Natural killer cell (primary cell): ENCODE measurements at places on chromosomes 12 and 14.

GRCh38 chr12:5556033-5556614, 124.2 kb downstream of the NTF3 start:
- no peak for DNase-seq

GRCh38 chr12:103560604-103561101, 26.4 kb upstream of the STAB2 start:
- no peak for DNase-seq

DNA sequence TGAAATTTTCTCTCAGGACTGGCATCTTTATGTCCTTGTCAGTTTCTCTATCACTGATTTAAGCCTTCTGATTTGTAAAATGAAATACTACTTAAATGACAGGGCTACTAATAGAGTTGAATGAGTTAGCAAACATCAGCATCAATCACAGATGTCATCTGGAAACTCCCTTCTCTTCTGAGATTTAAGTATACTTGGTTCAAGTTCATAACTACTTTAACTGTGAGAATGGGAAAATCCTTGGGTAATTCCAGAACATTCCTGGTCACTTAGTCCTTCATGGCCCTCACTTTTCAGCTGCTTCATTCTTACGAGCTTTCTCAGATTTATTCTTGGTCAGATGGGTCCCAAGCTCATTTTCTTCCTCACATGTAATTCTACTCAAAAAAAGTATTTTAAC, 1655.3 kb upstream of the FLRT2 start:
- no peak for DNase-seq

DNA sequence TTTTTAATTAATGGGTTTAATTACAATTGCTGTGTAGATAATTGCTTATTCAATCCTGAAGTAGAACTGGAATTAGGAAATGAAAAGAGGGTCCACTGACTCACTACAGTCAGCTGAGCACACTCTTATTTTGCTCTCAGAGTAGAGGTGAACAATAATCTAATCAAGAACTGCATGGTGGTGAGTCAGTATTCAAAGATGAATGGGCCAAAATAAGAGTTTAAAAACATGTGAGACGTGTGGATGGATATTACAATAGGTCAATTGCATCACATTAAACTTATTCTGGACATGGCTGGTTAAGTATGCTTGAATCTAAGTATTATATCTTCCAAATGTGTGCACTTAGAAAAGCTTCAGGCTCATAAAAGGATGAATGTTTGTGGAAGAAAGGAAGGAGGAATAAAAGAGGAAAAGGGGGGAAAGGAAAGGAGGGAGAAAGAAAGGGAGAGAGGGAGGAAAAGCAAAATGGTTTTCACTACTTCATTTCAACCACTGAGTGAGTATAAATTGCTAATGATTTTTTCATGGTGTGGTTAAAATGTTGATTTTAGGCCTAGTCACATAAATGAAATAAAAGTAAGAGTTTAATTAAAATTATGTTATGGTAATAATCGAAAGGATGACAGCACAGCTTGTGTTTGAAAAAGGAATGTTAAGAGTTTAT, 27.0 kb upstream of the EEA1 start:
- DNase-seq = no peak

- DNase-seq = no peak
These were observed 358.6 kb downstream of the DUSP6 start for GRCh38 chr12:88993651-88994050.

DNA sequence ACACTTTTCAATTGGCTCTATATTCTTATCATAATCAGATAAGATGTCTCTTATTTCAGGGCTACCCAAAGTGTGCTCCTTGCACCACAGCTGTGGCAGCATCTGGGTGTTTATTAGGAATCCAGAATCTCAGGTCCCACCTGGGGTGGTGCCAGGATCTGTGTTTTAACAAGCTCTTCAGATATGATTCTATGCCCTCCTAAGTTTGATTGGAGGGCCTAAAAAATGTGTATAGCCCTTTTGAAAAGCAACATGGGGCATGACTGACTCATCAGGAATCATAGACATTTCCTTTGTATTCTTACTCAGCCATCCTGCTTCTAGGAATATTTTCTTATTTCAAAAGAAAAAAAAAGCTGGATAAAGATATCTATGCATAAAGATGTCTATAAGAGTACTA, 103.1 kb downstream of the HELB start:
- DNase-seq = no peak

DNA sequence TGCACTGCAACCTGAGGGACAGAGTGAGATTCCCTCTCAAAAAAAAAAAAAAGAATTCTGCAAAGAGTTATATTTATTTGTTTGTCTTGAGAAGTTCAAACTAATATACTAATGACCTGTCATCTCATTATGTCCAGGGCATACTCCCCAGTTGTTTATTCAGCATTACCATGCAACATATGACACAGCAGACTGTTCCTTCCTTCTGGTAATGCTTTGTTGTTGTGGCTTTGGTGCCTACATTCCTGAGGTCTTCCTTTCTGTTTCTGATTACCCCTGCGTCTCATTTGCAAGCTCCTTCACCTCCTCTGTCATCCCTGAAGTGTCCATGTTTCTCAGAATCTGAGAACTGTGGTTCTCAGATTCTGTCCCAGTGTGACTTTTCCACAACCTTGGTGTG, 55.3 kb downstream of the DERA start:
- DNase-seq = no peak

GRCh38 chr12:2179953-2180736, 127.4 kb downstream of the CACNA1C start:
- no peak for DNase-seq

- no peak for DNase-seq
These were observed 11.1 kb downstream of the KRT85 start for GRCh38 chr12:52356031-52356761.

GRCh38 chr12:15541996-15542631, 219.8 kb downstream of the PTPRO start:
- DNase-seq = no peak

DNA sequence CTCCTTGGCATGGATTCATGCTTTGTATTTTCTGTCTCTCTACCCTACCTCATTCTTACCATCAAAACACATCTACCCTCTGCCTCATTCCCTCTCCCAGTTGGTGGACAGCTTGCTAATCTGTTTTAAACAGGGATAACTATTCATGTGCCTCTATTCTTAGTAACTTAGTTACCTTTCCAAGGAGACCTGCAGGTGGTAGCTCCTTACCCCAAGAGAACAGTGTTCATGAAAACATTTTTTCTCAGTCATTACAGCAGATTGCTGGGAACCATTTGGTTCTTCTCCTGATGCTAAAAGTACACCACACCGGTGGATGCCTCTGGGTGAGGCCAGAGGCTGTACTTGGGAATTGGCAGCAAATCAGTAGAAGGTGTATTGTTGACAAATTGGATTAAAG, 73.0 kb downstream of the CMKLR1 start:
- DNase-seq = no peak

DNA sequence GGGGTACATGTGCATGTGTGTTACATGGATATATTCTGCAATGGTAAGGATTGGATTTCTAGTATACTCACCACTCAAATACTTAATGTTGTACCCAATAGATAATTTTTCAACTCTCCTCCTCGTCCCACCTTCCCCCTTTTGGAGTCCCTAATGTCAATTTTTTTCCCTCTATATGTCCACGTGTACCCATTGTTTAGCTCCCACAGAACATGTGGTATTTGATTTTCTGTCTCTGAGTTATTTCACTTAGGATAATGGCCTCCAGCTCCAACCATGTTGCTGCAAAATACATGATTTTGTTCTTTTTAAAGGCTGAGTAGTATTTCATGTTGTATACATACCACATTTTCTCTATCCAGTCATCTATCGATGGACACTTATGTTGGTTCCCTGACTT, 97.2 kb upstream of the TMTC1 start:
- DNase-seq = no peak

GRCh38 chr12:130817804-130818203, 21.2 kb downstream of the STX2 start:
- DNase-seq = peak; percentile 10

- DNase-seq = no peak
These were observed 19.8 kb upstream of the AMN start for GRCh38 chr14:102902523-102903247.

GRCh38 chr14:33611405-33612196, 339.3 kb downstream of the EGLN3 start:
- DNase-seq = no peak

DNA sequence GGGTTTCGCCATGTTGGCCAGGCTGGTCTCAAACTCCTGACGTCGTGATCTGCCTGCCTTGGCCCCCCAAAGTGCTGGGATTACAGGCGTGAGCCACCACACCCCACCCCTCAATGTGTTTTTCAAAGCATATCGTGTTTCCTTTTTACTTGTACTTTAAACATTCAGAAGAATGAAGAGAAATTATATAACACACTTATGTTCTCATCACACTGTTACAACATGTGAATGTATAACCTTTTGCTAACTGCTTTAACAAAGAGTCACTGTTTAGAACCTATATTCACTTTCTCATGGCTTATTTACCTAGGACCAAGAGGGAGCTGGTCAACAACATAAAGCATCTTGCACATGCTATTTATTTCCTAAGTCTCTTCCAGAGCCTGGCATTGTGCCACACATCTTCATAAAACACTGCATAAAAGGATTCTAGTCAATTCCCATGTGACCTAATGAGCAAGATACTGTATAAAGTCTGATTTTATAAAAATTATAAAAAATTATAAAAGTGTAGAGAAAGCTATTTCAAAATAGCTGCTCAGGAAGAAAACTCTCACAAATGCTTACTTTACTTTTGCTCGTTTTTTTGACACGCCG, 16.0 kb upstream of the ACTR6 start:
- DNase-seq = no peak

GRCh38 chr12:20493934-20494333, 125.6 kb downstream of the PDE3A start:
- no peak for DNase-seq

DNA sequence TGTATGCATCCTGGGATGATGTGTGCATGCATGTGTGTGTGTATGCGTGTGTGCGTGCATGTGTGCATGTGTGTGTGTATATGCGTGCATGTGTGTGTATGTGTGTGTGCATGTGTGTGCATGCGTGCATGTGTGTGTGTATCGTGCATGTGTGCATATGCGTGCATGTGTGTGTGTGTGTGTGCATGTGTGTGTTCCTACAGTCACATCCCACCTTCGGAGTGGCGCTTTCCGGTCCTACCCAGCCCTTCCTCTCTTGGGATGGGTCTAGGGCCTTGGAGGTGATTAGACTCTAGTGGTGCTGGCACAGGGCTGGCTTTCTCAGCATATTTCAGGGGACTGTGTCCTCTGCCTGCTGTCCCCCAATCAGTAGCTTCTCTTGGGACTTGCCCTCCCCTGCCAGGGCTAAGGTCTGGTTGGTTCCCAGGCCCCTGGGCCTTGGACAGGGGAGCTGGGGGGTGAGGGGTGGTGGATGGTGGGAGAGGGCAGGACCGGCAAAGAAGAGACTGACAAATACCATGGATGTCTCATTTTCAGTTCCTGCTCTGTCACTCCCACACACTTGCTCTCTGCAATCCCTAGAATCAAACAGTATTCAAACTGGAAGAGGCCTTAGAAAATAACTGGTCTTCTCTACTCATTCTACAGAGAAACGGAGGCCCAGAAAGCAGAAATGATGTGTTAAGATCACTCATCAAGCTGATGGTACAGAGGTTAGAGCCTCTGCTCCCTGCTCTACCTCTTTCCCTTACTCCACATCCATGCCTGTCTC, 21.9 kb upstream of the FAIM2 start:
- DNase-seq = no peak

DNA sequence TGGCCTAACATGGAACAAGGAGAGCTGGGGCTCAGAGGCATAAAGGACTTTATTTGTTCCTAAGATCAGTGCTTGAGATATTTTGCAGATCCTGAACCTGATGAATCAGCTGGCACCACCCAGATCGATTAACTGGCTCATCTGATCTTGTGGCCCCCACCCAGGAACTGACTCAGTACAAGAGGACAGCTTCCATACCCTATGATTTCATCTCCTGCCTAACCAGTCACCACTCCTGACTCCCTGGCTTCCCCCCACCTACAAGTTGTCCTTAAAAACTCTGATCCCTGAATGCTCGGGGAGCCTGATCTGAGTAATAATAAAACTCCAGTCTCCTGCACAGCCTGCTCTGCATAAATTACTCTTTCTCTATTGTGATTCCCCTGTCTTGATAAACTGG, 5.1 kb downstream of the C12orf56 start:
- DNase-seq = no peak

DNA sequence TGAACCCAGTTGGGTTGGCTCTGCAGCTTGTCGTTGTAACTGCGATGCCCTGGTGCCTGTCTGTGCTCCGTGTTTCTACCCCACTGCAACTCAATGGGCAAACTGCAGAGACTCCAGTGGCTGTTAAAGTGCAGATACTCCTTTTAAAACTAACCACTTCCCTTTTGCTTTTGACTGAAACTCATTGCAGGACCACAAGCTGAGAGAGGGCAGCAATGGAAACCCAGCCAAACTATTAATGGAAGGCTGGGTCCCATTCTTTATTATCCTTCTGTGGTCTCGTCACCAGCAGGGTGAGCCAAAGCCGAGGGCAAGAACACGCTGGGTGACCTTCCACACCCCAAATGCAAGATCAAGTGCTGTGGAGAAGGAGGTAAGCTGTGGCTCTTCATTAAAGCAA, 910.4 kb downstream of the VRK1 start:
- no peak for DNase-seq

GRCh38 chr12:106999446-106999845, 12.5 kb upstream of the MTERF2 start:
- DNase-seq = no peak

- no peak for DNase-seq
These were observed 239.1 kb downstream of the EGLN3 start for GRCh38 chr14:33711811-33712216.

DNA sequence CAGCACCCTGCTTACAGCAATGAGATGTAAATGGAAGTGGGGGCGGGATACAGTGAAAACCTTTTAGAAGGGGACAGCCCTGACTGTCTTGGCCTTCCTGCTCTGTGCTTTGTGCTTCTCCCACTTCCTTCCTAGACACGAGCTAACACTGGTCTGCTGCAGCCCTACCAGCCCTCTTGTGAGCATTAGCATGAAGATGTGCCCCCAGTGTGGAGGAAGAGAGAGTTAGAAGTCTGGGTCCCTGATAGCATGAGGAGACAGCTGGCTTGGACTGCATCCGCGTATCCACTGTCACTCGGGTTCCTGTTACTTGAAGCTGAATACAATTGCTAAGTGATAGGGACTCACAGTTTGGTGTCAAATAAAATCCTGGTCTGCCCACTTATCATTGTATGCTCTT, 248.1 kb upstream of the SOX5 start:
- DNase-seq = no peak

- no peak for DNase-seq
These were observed 2.5 kb upstream of the HOXC9 start for GRCh38 chr12:53997204-53998109.

GRCh38 chr14:96423446-96424108, 31.6 kb downstream of the AK7 start:
- DNase-seq = no peak

DNA sequence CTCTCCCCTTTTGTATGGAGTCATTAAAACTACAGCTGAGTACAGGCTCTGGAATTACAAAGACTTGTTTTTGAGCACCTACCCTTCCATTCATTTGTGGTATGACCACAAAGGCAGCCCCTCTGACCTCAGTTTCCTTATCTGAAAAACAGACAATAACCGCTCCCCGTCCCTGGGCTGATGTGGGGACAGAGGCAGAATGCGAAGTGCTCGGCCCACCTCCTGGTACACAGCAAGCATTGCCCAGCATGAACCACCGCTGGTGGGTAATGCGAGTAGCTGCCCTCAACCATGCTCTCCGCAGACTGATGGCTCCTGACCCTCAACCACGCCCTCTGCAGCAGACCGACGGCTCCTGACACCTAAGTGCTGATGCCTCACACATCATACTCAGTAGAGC, 22.4 kb downstream of the P2RX2 start:
- DNase-seq = no peak
